Coronary artery (tissue), 2 donors: ENCODE measurements at places on chromosomes 11 and 22.

DNA sequence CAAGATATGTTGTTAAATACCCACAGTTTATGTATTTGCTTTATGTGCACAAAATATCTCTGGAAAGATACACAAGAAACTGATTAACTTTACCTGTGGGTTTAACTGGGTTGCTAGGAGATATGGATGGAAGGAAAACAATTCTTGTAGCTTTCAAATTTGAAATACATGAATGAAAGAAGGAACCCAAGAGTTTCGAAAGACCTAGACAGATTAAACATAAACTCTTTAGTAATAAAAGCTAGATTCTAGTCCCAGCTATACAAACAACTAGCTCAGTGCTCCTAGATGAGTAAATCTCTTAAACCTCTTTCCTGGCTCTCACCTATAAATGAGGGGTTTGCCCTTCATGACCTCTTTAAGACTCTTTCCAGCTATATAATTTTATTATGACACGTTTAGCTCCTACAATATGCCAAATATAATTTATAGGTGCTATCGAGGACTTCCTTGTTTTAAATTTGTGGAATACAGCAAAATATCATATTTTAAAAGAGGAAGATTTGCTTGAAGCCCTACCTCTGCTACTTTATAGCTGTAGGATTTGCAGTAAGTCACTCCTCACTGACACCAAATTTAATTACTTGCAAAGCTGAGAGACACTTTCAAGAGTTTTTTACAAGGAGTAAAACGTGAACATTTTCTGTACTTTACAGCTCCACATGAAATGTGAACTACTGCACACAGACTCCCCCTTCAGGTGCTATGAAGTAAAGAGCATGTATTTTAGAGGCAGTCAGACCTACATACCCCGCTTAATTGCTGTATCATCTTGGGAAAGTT is 50.7 kb downstream of the RRAS2 start:
- no peak for DNase-seq

GRCh38 chr11:59247531-59248227 is 35.0 kb upstream of the MPEG1 start:
- no peak for DNase-seq

- no peak for DNase-seq
These were observed 36.5 kb downstream of the CTTN start for GRCh38 chr11:70434813-70435278.

DNA sequence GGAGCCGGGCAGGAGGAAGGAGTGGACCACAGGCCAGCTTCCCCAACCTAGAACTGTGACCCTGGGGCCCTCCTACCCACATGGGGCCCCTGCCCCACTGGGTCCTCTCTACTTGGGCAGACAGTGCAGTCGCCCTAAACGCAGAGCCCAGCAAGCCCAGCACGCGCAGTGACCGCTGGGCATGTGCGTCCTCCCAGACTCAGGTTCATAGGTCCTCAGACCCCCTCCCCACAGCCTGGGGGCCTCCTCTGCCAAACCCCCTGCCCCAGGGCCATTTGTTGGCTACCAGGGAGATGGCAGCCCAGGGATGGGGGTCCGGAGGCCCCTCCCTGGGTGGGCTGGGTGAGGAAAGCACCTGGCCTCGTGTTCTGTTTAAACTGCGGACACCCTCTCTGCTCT is 23.9 kb downstream of the RTN4R start:
- DNase-seq = no peak

DNA sequence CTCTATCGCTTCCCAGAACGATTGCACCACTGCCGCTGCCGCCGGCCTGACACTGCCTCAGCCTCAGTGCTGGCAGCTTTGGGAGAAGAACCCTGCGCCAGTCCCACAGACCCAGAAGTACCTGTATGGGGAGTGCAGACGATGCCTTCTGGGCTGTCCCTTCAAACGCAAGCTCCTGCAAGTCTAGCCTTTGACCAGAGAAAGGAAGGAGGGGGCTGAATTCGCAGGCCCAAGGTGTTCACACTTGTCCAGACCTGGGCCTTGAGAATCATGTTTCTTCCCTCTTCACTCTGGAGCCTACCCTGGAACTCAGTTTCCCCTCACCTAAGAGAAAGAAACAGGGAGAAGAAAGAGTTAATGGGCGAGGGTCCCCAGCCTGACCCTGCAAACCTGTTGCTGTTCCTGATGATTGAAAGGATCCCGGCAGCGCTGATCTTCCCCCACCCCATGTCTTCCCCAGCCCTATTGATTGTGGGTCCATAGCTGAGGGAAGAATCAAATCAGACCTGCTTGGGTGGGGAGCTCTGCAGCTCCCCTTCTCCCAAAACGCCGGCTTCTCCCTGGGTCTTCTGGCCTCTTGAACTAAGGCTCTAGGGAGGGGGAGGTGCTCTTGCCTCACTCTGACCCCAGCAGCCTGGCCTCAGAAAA is 786 bp upstream of the MCAM start:
- DNase-seq = no peak

DNA sequence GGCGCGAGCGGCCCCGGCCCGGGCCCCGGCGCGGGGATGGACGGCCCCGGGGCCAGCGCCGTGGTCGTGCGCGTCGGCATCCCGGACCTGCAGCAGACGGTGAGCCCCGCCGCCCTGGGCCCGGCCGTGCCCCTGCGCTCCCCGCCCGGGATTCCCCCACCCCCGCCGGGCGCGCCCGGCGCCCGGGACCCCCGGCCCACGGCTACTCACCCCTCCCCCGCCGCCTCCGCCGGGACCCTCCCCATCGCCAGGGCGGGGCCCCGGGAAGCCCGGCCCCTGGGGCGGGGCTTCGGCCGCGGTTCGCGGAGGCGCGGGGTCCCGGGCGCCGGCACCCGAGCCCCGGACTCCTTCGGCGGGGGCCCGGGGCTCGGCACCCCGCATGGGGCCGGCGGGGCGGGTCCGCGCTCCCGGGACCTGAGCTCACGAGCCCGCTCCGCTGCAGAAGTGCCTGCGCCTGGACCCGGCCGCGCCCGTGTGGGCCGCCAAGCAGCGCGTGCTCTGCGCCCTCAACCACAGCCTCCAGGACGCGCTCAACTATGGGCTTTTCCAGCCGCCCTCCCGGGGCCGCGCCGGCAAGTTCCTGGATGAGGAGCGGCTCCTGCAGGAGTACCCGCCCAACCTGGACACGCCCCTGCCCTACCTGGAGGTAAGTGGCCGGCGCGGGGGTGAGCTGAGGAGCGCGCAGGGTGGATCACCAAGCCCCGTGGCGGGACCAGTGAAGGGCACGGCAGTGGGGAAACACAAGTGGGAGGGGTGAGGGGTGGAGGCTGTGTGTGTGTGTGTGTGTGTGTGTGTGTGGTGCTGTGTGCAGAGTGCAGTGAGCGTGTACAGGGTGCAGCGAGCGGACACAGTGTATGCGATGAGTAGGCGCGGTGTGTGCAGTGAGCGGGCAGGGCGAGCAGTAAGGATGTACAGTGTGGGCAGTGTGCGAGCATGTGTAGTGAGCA is 2.3 kb downstream of the SHANK3 start:
- no peak for DNase-seq

- no peak for DNase-seq
These were observed 10.3 kb downstream of the EIF4G2 start for GRCh38 chr11:10798330-10798928.

GRCh38 chr11:68469642-68470041 is 9.1 kb downstream of the PPP6R3 start:
- DNase-seq = no peak

DNA sequence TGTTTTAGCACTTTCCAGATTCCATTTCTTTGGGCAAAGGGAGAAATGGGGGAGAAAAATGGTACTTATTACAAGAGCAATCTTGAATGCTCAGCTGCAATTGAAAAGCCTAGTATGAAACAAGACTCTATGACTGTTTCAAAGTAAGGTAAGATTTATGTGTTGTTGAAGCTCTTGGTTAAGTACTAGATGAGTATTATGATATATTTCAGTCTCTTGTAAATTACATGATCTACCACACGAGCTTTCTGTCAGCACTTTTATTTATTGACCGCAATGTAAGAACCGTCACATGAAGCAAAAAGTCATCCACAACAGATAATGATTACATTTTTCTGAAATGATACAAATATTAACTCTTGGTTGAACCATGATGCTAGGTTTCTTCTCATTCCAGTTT is 906.7 kb upstream of the CHORDC1 start:
- DNase-seq = no peak
